ENCODE measurements at places on chromosomes 11 and 22. TPM values are rescaled to one million over a fixed set of nuclear protein-coding genes. Genes with fewer than 3 reads are reported as not detected.

Gene OR6T1
- not detected for total RNA-seq

Gene SVIP
- 15.5 TPM for total RNA-seq

Gene PRRG4
- total RNA-seq = 0.69 TPM

Gene VPS11
- 25.1 TPM for total RNA-seq

Gene RFPL3
- total RNA-seq = not detected

Gene FAT3
- total RNA-seq = not detected

Gene PDE2A
- total RNA-seq = 112 TPM

Gene TMA7B
- not detected for total RNA-seq

Gene PLEKHA7
- total RNA-seq = 1.1 TPM

Gene BSX
- total RNA-seq = not detected

Gene JHY
- total RNA-seq = 1.2 TPM

Gene SSRP1
- total RNA-seq = 124 TPM
